ENCODE measurements at places on chromosomes 7 and 10.

GRCh38 chr7:75718390-75719031 is 20.2 kb downstream of the HIP1 start:
- no peak for DNase-seq

DNA sequence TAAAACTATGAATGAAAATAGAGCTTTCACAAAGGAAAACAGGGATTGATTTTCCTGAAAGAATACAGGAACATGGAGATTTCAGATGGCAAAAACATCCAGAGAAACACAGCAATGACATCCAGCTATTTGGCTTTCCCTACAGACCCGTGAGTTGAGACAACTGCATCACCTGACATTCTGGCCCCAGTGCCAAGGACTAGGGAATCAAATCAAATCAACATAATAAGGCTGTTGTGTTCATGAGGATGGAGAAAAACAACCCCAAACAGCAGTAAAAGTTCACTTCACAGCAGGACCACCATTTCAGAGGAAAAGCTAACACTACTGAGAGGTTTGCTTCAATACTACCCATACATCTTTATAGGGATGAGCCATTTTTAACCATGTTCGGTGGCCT is 25.5 kb downstream of the ETV1 start:
- DNase-seq: no peak

GRCh38 chr10:28569506-28570159 is 36.7 kb downstream of the WAC start:
- DNase-seq: no peak

- no peak for DNase-seq
Observed at GRCh38 chr7:85567983-85568382, 381.1 kb upstream of the SEMA3D start.

DNA sequence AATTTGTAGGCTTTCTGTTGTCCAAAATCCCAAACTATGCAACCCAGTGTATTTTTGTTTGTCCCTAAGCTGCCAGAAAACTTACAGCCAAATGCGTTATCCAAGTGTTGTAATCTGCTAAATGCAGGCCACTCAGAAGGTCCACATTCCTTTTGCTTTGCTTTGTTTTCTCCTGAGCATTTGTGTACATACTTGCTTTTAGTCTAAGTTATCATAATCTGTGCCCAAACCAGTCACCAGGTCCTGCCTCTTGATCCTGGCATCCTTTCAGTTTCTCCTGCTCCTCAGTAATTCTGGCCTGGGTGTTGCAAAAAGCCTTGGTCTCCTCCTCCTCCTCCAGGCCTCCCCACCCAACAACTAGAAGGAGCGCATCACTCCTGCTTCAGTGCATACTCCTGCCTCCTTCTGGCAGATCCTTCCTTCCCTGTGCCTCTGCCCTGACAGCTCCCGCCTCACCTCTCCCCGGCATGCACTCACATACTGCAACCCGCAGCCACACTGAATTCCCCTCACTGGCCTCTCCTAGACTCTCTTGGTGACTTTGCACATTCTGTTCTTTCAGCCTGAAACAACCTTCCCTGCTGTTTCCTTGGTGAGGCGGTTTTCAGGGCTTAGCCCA is 2.3 kb downstream of the DENND2A start:
- DNase-seq: no peak

- no peak for DNase-seq
Observed at GRCh38 chr10:6445671-6446316, 134.3 kb downstream of the PRKCQ start.

- no peak for DNase-seq
Observed at GRCh38 chr7:2242541-2243429, 759 bp downstream of the NUDT1 start.
